ENCODE measurements at places on chromosomes 3 and 15.

DNA sequence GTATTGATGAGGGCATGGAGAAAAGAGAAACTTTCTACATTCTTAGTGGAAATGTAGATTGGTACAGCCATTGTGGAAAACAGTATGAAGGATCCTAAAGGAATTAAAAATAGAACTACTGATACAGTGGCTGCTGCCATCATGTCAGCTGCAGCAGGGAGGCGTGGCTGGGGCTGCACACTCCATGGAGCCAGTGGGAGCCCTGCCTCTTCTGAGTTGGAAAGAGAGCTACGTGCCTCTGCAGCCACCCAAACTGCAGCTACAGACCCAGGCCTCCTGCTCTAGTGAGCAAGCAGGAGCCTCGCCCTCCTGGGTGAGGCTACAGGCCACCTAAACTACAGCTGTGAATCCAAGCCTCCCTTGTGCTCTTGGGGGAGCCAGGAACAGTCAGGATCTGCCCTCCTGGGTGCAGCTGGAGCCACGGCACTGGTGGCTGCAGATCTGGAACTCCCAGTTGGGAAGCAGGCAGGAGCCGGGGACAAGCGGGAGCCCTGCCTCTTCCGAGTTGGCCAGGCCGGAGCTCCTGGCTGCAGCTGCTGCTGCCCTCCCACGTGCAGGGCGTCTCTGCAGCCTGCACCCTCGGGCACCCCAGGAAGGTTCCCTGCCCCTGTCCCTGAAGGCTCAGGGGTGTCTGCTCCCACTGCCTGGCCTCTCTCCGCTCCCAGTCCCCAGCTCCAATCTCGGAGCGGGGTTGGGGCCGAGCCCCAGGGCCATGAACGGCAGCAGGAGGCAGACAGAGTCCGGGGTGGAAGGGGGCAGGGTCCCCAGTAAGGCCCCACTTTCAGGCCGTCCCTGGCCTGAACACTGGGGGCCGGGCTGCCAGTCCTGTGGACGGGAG lies 64.5 kb downstream of the THBS1 start:
- no peak for DNase-seq

DNA sequence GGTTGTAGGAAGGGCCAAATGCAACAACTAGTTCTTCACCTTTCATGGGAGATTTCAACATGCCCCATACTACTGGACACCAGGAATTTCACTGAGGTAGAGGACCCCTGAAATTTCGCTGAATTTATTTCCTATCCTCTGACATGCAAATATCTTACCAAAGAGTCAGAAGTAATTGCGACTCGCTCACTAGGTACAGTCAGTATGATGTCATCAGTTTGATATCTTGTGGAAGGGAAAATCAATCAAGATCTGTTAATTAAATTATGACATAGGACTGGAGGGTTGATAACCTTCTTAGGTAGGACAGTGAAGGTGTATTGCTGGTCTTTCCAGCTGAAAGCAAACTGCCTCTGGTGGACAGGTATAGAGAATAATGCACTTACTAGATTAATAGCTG lies 74.9 kb upstream of the TNIK start:
- DNase-seq: no peak

DNA sequence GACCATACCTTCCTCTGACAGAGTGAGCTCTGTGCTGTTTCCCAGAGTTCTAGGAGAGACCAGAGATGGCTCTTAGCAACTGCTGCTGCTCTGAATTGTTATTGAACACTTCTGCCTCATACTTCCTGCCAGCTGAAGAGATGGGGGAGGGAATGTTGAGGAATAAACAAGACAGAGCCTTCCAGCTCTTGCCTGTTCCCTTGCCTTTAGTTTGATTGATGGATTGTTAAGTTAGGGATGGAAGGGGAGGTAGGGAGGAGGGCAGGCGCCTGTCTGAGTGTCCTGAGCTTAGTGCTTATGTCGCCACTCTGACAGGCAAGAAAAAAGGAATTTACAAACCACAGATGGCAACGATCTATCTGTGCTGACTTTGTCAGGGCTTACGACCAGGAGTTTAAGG lies 42.8 kb downstream of the ZNF609 start:
- DNase-seq: no peak

DNA sequence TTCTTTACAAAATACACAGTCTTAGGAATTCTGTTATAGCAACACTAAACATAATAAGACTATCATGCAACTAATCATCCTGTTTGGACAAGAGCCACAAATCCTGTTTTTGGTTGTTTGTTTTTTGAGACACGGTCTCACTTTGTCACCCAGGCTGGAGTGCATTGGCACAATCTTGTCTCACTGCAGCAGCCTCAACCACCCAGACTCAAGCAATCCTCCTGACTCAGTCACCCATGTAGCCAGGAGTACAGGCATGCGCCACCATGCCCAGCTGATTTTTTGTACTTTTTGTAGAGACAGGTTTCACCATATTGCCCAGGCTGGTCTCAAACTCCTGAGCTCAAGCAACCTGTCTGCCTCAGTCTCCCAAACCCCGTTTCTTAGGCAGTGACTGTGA lies 28.3 kb downstream of the NEDD4 start:
- DNase-seq: no peak

DNA sequence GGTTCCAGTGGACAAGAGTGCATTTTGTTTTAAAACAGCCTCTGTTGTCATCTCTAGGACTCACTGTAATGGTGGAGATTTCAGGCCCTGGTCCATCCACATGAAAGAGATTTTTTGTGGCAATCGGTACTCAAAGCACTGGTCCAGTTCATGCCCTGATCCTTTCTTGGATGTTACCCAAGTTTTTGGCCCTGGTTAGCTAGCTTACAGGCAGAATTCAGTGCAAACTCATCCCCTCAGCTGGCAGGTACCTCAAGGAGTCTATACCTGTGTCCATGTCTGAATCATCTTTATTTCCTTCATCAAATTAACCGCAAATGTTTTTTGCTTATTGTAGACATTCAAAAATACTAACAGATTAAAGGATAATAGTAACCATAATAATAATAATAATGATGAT lies 13.7 kb upstream of the MEF2A start:
- DNase-seq: no peak

GRCh38 chr15:84595660-84596059 lies 5.1 kb upstream of the ZSCAN2 start:
- no peak for DNase-seq

DNA sequence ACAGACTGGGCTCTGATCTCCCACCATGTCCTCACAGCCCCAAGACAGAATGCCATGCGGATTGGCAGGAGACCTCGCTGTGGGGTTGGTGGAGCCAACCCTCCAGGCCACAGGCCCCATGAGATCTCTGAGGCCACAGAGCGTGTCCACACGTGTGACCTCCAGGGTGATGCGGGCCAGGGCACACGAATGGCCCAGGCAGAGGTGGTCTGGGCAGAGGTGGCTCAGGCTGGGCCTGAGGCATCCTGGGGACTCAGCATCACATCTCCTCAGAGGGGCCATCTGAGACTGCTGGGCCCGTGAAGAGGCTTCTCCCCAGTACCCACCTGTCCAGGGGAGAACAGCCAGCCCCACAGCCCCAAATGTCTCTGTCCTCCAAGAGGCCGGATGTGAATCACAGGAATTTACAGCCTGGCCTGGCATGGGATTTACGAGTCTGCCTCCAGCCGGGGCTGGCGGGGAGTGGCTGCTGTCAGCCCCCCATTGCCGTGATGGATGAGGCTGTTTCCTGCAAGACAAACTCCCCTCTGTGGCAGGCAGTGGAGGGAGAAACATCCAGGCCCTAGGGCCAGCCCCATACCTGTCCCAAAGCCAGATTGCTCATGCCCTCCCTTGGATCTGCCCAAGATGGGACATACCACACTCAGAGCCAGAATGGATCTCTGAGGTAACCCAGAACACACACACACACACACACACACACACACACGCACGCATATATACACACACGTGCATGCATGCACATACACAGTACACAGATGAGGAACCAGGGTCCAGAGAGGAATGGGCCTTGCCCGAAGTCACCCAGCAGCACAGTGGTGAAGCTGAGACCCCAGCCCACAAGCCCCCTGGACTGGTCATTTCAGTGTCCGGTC lies 208.3 kb downstream of the TBC1D2B start:
- DNase-seq: no peak

GRCh38 chr15:80310776-80311175 lies 58.8 kb upstream of the CTXND1 start:
- DNase-seq: no peak

- DNase-seq: peak; percentile 82
Observed at GRCh38 chr3:128804017-128804810, 75.2 kb upstream of the ACAD9 start.

- DNase-seq: peak; percentile 11
Observed at GRCh38 chr15:88834211-88834812, 31.1 kb downstream of the ACAN start.

DNA sequence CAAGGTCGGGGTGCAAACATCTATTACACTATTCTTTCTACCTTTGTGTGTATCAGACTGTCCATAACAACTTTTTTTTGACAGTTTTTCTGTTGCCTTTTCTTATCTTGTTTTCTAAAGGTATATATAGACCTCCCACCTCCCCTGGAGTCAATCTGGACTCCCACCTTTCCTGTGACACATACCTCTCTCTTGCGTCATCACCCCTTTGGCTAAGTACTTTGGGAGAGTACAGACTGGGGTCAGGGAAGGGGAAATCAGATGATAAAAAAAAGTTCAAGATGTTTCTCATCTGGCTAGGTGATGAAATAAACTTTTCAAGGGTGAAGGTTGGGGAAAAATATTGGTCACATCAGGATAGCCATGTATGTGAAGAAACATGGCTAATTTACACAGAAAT lies 17.2 kb downstream of the TSPAN3 start:
- no peak for DNase-seq

GRCh38 chr3:45881078-45882022 lies 5.0 kb upstream of the CCR9 start:
- DNase-seq: peak; percentile 48
